ENCODE measurements at places on chromosomes 16 and 17.
A peak's percentile ranks its signal among the peaks of the same experiment; 100 is the strongest.

- no peak for DNase-seq
Measured at GRCh38 chr17:80695979-80696378, 151.3 kb downstream of the RPTOR start.

GRCh38 chr16:27740496-27741201, 190.7 kb downstream of the KATNIP start:
- no peak for DNase-seq

GRCh38 chr16:49923411-49923810, 67.5 kb upstream of the ZNF423 start:
- DNase-seq: no peak

- no peak for DNase-seq
Measured at GRCh38 chr16:4677390-4677789, 16.0 kb upstream of the NUDT16L1 start.

DNA sequence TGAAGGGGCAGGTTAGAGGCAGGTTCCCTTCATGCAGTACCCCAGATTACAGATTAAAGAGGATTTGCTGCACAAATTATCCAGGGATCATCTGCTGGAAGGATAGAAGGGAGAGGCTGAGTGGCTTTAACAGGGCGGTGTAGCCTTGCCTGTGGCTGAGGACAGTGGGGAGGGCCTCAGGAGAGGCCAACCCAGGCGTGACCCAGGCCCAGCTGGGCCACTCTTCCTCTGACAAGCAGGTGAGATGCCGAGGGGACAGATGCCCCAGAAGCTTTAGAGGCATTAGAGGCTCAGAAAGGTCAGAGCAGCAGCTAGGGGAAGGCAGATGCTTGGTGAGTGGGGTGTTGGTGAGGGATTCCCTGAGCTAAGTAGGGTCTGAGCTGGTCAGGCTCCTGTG, 18.1 kb upstream of the MTMR4 start:
- no peak for DNase-seq

- peak; percentile 10 for DNase-seq
Measured at GRCh38 chr16:50025537-50025931, 509 bp downstream of the CNEP1R1 start.

GRCh38 chr16:84194470-84195200, 3.7 kb downstream of the ADAD2 start:
- peak; percentile 23 for DNase-seq

- DNase-seq: peak; percentile 19
Measured at GRCh38 chr16:21645261-21645721, 7.1 kb downstream of the IGSF6 start.

GRCh38 chr17:7289256-7290032, 5.0 kb downstream of the YBX2 start:
- DNase-seq: no peak

DNA sequence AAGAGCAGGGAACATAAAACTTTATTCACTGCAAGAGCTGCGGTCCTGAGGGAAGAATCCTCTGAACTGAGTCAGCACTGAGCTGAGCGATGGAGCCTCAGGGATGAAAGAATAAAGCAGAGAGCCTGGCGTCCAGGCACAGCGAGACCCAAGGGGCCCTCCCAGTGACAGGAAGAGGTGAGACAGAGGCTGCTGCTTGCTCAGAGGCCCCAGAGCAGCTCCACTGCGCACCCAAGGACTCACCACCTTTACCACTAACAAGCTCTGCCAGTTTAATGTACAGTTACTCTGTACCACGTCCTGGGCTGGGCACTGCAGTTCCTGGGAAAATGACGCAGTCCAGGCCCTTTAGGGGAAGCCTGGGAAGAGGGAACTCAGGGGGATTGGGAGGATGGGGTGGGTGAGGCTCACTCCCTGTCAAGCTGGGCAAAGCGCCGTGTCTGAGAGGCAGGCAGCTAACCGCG, 5.6 kb downstream of the GFAP start:
- DNase-seq: no peak

GRCh38 chr17:8806253-8806925, 7.2 kb upstream of the MFSD6L start:
- DNase-seq: no peak

DNA sequence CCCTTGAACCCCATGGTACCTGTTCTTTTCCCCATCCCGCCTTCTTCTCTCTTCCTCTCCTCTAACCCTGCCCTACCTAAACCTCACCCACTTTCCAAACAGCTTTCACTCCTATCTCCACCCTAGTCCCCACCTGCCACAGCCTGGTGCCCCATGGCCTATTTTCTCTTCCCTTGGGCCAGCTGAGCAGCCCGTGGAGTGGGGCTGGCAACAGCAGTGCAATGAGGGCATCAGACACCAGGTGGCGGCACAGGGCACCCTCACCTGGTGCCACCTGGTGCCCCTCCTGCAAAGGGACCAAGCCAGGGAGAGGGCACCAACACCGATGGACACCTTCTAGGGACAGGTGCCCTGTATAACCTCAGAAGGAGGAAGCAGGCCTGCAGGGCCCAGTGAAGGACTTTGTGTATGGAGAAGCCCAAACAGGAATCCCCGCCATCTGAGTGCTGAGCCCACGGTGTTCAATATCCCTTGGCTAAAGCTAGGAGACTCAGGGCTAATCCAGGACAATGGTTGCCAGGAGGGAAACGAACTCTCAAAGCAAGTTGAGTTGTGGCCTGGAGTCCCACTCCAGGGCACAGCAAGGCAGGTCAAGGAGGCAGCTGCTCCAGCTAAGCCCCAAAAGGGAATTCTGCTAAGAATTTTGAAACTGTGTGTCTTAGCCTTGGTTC, 4.0 kb upstream of the ABCC3 start:
- peak; percentile 60 for DNase-seq

DNA sequence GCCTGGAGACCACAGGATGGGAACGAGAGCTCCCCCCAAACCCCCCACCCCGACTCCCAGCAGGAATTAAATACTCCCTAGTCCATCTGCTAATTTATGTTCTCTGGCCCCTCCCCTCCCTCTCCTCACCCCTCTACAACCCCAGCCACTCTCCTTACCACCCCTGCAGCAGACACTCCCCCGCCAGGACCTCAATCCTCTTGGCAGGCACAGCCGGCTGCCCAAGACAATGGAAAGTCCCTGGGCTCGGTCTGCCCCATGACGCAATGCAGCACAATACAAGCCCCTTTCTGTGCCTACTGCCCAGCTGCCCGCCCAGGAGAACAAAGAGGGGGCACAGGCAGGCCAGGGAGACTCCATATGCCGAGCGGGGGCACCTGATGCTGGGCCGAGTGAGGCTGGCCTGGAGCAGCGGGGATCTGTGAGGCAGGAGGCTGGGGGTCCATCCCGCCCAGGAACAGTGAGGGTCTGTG, 30.3 kb upstream of the CDC42EP4 start:
- DNase-seq: no peak

DNA sequence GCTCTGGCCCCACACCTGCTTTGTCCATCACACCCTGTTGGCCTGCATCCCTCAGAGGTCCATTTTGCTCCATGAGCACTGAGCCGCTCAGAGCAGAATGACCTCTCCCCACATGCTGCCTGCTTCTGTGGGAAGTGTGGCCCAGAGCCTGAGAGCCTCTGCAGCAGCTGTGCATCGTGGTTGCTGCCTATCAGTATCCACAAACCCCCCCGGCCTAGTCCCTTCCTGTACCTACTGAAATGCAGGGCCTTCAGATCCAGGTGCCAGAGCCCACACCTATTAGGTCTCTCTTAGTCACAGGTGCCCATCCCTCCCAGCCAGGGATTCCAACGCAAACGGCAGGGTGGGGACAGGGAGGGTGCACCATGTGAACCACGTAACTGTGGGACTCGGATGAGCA, 16.6 kb upstream of the TRPV3 start:
- no peak for DNase-seq
